Stimulated activated CD4-positive, alpha-beta T cell treated with anti-CD3 and anti-CD28 coated beads, Interleukin-1b, Interleukin-23, amount 100 ng/mL, for 24 hours (primary cell): ENCODE measurements at places on chromosomes 3 and 15.

GRCh38 chr3:140176526-140176925 is 241.5 kb downstream of the CLSTN2 start:
- no peak for DNase-seq

DNA sequence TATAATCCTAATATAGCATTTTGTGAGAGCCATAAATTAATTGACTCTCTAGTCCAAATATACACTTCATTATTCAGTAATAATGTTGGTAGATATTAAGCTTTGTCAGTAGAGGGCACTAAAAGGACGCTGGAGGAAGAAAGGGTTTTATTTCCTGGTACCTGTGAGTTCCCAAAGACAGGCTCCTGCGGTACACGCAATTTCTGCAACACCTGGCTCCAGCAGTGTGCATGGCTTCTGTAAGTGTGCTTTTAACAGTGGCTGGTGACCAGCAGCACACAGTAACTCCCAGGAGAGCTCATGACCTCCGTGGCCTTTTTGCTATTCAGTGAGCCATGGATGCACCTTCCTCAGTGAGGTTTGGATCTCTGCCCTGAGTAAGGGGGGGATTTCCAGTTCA is 338.3 kb upstream of the ZNF385D start:
- no peak for DNase-seq

- DNase-seq: no peak
Observed at GRCh38 chr3:160232014-160232413, 6.8 kb downstream of the C3orf80 start.

GRCh38 chr3:110391640-110392395 is 679.8 kb upstream of the NECTIN3 start:
- no peak for DNase-seq

DNA sequence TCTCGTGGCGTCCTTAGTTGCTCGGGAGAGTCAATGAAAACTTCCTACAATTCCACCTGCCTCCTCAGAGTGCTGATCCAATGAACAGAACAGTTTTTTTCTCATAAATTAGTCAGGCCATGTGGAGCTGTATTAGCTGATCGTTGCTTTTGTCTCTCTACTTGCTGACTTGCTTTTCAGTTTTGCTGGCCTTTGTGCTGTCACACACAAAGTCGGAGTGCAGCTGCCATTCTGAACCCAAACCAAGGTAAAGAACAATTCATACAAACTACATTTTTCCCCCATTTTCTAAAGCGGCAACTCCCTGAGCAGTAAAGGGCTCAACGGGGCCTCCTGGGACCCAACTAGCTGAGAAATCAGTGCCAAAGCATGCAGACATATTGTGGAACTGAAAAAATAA is 43.1 kb downstream of the MEIS2 start:
- DNase-seq: no peak

- no peak for DNase-seq
Observed at GRCh38 chr3:74267588-74268184, 346.8 kb downstream of the CNTN3 start.

GRCh38 chr15:89423981-89424380 is 72.4 kb downstream of the RHCG start:
- DNase-seq: no peak

GRCh38 chr3:194181612-194182529 is 45.9 kb downstream of the HES1 start:
- DNase-seq: no peak

DNA sequence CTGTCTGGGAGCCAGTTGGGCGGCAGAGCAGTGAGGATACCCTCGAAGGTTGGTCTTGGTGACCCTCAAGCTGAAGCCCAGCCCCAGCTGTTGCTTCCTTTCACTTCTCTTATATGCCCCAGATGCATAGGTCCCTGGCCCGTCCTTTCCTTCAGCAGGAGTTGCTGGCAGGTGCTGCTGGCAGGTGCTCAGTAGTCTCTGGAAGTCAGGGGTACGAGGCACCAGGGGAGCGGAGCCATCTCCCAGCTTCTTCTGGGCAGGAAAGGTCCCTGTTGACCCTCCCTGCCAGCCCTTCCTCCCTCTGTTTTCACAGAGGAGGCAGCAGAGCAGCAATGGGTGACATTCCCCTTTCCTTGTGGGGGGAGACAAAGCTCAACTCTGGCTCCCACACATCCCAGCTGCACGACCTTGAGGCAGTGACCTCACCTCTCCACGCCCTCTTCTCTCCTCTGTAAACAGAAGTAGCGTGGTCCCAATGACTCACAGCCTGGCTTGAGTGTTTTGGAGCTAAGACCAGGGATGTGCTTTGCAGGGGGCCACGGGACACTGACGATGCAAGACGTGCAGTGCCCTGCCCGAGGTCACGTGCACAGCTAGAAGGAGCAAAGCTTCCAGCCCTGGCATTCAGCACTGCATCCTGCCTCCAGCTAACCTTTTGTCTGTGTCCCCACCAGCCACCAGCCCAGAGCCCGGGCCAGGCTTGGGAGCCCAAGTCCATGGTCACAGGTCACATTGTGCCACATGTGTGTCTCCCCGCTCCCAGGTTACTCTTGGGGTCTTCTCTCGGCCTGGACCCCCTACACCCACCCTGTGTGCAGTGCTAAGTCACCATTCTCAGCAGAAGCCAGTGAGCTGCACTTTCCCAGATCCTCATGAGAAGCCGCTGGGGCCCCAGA is 49.7 kb downstream of the SLC6A6 start:
- no peak for DNase-seq

DNA sequence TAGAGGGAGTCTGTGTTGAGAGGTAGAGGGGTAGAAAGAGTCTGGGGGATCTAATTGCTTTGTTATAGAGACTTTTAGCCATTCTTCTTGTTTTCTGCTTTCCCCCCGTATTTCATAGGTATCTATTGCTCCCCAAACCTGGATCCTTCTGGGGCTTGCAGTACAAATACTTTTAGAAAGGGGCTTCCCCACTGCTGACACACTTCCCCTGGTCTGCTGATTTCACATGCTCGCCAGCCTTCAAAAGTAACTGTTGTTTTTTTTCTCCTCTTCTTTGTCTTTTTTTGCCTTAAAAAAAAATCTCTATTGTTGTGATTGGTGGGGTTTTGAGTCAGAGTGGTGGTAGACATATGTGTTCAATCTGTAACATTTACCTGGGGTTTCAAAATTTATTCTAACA is 300.6 kb upstream of the AZI2 start:
- DNase-seq: no peak

GRCh38 chr3:197516517-197516889 is 39.3 kb downstream of the BDH1 start:
- DNase-seq: no peak

GRCh38 chr15:90860942-90861675 is 7.3 kb upstream of the FURIN start:
- no peak for DNase-seq

DNA sequence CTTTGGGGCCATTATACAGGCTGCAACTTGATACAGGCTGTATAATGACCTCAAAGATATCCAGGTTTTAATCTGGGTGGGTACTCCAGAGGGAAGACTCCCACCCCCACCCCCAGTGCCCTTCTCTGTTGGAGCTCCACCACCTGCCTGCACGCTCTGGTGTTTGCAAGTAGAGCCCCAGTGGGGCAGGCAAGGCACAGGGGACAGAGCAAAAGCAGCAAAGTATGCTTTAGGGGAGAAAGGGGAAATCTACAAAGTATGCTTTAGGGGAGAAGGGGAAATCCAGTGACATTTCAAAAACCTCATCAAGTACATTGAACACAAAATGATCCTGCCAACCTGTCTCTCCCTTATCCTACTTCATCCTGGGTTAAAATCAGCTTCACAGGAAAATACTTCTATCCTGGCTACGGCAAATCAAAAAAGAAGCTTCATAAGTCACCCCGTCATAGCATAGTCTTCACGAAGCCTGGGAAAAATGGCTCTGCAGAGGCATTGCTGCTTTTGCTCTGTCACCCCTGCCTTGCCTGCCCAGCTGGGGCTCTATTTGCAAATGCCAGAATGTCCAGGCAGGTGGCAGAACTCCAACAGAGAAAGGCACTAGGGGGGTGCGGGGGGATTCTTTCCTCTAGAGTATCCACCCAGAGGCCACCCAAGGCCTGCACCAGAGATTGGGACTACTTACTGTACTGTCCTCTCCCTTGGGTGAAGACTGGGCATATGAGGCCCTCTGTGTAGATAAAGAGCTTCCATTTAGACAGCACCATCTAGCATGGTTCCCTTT is 60.9 kb upstream of the ATP11B start:
- no peak for DNase-seq

- DNase-seq: no peak
Observed at GRCh38 chr15:101085311-101085700, 166.1 kb downstream of the LRRK1 start.

GRCh38 chr15:57784081-57784511 is 77.6 kb downstream of the POLR2M start:
- DNase-seq: no peak

DNA sequence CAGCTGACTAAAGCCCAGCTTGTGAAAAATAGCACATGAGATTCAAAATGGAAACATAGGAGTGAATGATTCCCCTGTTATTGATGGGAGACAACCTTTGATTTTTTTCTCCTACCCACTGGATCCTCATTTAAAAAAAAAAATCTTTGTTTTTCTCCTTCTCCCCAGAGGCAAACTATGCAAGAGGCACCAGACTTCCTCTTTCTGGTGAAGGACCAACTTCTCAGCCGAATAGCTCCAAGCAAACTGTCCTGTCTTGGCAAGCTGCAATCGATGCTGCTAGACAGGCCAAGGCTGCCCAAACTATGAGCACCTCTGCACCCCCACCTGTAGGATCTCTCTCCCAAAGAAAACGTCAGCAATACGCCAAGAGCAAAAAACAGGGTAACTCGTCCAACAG is 2.6 kb downstream of the CACNA1D start:
- DNase-seq: no peak

GRCh38 chr3:151467069-151467468 is 6.2 kb upstream of the IGSF10 start:
- DNase-seq: no peak

GRCh38 chr3:167814441-167814951 is 79.0 kb downstream of the SERPINI1 start:
- no peak for DNase-seq

DNA sequence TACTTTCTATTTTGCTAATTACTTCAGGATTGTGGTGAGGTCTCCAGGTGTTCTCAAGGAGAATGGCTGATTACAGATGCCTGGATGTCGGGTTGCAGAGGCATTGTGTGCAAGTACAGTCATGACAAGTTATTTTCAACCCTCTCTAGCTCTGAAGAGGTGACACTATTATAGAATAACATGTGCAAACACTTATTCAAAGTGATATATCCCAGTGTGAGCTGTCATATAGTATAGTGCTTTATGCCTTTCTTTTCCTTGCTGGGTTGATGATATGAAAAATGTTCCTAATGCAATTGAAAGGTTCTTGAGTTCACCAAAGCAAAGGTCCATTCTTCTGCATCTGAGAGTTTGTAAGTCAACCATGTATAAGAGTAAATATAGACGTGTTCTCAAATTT is 167.2 kb downstream of the SPATA16 start:
- DNase-seq: no peak
